ENCODE measurements at places on chromosomes 1 and 21.

GRCh38 chr21:33732038-33732437, 89.7 kb downstream of the ITSN1 start:
- DNase-seq = no peak

GRCh38 chr1:172607145-172607544, 51.8 kb upstream of the FASLG start:
- no peak for DNase-seq

GRCh38 chr1:1318131-1318652, 6.3 kb downstream of the INTS11 start:
- DNase-seq = peak; percentile 74

DNA sequence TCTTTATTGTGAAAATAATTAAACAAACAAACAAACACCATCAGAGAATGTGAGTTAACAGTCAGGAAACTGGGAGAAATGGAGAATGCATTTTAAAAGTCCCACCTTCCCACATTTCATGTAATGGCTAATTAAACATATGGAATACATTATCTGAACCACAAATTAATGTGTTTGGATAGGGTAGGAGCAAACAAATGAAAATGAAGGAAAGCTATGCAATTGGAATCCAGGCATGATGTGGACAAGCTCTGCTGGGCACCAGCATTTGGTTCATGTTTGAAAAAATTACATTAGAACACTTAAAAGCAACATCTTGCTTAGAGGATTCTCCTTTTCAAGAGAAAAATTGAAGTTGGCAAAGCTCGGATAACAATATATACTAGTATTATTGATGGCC, 628.1 kb downstream of the LMO4 start:
- DNase-seq = no peak

DNA sequence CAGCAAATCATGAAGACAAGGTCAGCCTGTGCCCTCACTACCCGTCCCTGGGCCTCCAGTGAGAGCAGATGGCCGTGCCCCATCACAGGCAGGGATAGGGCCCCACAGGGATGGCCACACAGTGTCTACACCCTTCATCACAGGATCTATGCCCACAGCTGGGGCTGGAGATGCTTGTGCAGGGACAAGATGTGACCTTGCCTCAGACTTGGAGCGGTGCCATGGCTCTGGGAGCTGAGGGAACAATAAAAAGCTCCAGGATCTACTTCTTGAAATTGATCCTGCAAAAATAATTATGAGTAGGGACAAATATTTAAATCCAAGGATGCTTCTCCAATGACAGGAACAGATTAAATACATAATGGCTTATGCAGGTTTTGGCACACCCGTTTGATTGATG, 25.4 kb upstream of the TCEA3 start:
- DNase-seq = no peak
